ENCODE measurements at places on chromosomes 3 and 15.

DNA sequence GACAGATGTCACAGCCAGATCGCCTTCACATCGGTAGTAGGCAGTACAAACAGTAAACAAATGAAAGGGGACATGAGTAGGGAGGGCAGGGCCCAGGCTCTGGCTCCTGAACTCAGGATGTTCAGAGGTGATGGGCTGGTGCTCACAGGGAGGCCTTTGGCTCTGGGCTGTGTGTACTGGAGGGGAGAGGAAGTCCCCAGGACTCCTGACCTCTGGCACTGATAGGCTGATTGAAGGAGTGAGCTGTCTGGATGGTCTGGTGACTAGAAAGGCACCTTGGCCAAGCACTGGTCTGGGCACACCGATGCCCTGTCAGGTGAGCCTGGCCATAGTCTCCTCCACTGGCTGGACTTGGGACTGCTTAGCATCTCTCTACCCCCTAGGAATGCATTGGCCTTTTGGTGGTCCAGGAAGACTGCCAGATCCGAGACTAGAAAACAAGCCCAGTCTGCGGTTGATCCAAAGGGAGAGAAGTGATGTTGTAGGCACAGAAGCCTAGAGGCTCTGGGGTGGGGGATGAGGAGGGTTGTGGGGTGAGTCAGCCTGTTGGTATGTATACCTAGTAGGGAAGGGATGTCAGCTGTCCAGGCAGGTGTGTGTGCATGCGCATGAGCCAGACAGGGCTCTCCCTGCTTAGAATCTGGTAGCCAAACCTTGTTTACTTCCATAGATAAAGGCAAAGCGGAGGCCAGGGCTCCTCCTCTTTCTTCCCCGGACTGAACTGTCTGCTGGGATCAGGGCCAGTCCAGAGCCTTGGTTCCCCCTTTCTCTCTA lies 1.9 kb downstream of the SPINT1 start:
- DNase-seq, result no peak

GRCh38 chr3:124557433-124558232 lies 172.6 kb upstream of the UMPS start:
- no peak for DNase-seq

DNA sequence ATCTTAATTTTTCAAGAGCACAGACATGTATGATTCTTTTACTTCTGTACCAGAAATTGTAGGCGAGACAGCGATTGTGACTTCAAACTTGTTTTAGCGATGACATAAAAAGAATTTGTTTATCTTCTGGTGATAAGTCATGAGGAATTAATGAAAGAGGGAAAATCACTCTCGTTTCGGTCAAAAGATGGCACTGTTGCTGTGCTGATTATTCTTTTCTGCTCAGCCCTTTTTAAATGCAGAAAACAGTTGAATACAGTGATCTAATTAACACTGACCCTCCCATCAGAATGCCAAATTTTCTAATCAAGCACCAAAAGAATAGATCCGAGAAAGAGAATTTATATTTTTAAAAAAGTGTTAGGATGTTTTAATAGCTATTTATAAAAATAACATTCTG lies 52.6 kb downstream of the NSUN3 start:
- DNase-seq, result no peak

DNA sequence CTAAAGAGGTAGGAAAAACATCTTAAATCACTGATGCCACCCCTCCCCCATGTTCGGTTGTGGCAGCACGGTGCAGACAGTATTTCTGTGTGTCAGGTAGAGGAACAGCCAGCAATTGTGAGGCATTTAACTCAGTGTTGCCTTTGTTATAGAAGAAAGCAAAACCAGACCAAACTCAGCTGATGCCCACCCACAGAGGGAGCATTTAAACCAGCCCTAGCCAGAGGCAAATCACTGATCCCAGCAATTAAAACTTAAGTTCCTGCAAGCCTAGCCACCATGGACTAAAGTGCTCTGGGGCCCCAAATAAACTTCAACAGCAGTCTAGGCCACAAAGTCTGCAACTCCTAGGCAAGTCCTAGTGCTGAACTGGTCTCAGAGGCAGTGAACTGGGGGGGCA lies 94.5 kb downstream of the CFAP20DC start:
- DNase-seq, result no peak

DNA sequence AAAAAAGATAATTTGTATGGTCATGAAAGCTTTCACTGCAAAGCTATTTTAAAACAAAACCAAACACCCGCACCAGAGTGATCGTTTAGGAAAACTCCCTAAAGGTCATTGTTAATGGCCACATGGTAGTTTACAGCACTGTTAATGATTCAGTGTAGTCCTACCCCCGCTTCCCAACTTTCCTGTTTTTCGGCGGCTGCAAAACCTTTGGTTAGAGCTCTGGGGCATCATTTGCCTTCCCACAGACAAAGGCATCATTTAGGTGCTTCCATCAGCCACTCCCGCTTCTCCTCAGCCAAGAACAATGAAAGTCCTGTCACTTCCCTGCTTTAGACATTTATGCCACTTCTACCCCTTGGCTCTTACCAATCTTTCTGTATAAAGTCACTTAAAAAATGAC lies 10.6 kb downstream of the MELTF start:
- DNase-seq, result no peak

DNA sequence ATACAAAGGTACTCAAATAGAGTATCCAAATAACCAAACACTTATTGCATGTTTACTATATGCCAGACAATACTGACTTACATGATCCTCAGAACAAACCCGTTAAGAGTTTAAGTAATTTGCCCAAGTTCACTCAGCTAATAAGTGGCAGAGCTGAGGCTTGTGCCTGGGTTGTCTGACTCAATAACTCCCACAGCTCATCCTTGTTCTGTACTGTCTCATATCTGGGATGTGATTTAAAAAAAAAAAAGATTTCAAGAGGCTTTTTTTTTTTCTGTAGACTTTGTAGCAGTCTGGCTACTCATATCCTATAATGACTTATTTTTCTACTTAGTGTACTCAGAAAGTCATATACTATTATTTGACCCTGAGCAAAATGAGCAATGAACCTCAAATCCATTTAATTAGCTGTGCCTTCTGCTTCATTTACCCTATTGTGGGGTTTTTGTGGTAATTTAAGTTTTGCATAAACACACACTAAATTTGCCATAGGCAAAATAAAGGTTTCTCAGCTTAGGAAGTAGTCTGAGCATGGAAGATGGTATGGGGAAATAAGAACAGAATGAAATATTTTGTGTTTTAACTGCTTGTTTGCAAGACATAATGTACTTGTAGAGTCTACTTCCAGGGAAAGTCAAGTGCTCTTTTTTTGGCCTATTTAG lies 3.1 kb downstream of the NSUN3 start:
- no peak for DNase-seq

- DNase-seq, result no peak
Measured at GRCh38 chr3:65889707-65890099, 149.0 kb downstream of the MAGI1 start.

GRCh38 chr3:52279596-52279995 lies 1.1 kb upstream of the WDR82 start:
- DNase-seq, result no peak

DNA sequence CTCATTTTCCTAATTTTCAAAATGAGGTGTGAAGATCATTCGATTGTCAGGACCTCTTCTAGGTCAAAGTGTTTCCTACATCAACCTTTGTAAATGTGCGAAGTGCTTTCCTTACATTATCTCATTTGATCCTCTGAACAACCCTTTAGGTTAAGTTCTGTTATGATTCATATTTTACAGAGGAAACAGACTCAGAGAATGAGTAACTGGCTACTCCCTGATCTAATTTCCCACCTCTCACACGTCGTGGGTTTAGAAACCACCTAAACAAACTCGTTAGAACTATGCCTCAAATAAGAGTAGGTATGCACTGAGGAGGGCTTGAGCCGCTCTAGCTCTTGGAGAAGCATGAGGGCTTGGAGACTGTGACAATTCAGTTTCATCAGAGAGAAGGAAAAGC lies 148.6 kb downstream of the CD47 start:
- no peak for DNase-seq

GRCh38 chr3:75981401-75981800 lies 196.1 kb upstream of the ZNF717 start:
- DNase-seq, result no peak

DNA sequence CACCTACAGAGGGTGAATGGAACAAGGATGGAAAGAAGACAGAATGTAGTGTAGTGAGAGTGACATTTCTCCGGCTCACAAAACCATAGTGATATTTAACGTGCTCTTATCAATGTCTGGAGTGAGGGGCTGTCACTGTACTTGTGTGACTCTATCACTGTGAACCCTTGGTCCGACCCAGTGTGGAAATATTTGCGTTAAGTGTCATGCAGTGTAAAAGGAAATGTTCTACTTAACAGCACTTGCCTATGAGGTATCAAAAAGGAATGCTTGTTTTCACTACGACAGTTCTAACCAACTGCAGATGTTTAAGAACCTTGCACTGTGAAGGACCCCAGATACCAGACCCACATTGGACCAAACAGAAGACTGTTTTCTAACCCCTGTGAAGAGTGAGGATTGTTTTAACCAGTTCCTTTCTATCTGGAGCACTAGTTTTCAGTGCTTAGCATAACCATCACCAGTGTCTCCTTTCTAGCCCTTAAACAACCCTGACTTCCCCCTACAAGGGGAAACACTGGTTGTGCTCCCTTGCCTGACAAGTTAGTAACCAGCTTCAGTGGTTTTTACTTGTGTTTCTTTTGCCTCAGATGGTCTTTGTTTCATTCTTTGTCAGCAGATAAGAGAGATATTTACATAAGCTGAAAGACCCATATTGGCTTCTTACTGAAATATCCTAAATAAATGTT lies 144.7 kb upstream of the ABHD17C start:
- no peak for DNase-seq

GRCh38 chr3:123722021-123722420 lies 137.2 kb upstream of the HACD2 start:
- no peak for DNase-seq

GRCh38 chr3:99776516-99777209 lies 41.0 kb upstream of the CMSS1 start:
- no peak for DNase-seq

GRCh38 chr3:55307622-55308021 lies 179.5 kb downstream of the WNT5A start:
- no peak for DNase-seq

DNA sequence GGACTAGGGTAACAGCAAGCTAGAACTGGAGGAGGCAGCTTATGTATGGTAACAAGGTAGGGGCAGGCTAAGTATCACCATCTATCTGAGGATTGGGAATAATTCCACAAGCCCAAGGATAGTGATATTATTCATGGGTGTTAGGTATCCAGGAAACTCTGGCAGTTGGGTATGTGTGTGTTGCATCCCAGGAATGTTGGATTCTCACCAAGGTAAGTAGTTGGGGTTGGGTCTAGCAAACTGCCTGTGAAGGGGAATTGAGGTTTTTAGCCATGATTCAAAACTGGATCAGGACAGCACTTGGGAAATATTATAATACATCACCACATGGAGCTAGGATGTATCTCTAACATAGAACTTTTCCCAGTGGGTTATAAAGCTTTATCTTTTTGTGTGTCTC lies 626.4 kb upstream of the GOLIM4 start:
- DNase-seq, result no peak
